ENCODE measurements at places on chromosomes 12 and 14.

GRCh38 chr14:72880820-72881219 lies 13.1 kb downstream of the DPF3 start:
- no peak for DNase-seq

DNA sequence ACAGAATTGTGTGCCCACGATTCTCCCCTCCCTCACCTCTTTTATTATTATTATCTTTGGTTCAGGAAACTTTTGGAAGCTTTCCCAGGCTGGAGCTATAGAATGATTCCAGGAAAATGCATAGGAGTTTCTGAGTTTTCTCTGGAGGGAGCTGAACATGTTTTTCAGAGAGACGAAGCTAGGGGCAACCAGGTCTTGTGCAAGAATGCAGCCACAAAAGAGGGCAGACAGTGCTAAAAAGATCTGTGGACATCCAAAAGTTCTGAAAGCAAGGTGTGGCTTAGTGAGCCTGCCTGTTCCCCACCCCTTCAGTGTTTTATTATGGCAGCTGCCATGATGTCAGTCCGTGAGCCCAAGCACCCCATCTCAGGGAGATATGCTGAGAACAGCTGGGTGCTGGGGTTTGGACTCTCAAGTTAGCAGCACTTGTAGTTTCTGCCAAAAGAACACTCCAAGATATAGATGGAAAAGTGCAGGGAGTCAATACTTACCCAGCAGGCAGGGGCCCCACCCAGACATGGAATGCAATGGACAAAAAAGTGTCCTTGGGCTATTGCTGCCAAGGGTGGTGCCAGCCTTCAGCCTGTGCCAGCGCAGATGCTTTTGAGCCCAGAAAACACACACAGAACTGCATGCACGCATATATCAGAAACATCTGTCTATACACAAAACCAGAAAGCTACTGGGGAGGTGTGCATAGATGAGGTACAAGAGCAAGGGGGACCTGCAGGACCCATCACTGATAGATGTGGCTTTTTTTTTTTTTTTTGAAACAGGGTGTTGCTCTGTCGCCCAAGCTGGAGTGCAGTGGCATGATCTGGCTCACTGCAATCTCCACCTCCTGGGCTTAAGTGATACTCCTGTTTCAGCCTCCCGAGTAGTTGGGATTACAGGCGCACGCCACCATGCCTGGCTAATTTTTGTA lies 17.0 kb upstream of the IRF2BPL start:
- no peak for DNase-seq

DNA sequence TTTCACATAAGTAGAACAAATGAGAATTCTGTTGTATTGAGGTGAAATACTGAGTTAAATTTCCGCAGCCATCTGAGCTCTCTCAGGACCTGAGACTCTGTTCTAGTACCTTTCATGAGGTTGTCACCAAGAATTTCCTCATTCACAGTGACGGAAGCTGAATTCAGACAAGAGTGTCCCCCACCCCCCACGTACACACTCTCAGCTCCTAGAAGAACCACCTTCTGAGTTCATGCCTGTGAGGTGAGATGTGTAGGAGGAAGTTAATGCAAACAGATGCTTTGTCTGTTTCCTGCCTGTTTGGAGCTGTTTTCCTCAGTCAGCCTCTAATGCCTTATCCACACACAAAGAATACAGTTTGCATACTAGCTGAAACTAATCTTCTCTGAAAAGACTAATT lies 18.2 kb downstream of the BICDL1 start:
- no peak for DNase-seq

- no peak for DNase-seq
Observed at GRCh38 chr12:22163594-22163993, 117.6 kb downstream of the CMAS start.

- no peak for DNase-seq
Observed at GRCh38 chr12:131983026-131983425, 33.3 kb downstream of the EP400 start.

DNA sequence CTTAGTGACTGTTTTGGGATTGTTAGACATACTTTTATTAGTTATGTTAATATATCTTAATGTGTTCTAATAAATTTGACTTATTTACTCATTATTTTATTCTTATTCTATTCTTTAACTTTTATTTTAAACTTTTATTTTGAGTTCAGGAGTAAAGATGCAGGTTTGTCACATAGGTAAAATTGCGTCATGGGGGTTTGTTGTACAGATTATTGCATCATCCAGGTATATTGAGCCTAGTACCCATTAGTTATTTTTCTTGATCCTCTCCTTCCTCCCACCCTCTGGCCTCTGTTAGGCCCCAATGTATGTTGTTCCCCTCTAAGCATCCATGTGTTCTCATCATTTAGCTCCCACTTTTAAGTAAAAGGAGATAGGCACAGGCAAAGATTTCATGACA lies 495.5 kb downstream of the MDGA2 start:
- no peak for DNase-seq

DNA sequence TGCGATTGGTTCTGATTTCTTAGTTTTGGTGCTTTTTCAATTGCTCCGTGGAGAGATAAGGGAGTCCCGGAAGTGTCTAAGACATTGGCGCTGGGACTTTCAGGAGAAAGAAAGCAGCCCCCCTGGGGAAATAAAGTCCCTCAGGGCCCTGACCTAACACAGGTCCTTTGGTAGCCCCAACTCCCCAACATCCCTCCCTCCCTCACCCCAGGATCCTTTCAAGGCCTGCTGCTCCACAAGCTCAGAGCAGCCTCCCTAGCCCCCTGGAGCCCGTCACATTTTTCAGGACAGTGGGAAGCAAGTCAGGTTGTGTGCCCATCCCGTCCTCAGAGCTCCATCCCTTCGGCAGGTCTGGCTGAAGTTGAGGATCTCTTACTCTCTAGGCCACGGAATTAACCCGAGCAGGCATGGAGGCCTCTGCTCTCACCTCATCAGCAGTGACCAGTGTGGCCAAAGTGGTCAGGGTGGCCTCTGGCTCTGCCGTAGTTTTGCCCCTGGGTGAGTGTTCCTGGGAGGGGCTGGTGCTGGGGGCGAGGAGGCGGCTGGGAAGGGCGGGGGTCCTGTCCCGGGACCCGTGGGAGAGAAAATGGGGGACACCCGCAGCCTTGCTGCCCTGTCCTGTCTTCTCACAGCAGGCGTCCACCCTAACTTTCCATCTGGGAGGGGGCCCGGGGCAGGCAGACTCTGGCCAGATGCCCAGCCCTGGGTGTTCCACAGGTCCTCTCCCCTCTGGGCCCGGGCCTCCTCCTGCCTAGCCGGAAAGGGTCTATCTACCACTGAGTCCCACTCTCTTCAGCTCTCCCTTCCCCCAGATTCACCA lies 950 bp downstream of the IFI27 start:
- peak; percentile 63 for DNase-seq

- DNase-seq, result no peak
Observed at GRCh38 chr12:44158746-44159145, 322.9 kb downstream of the TMEM117 start.

DNA sequence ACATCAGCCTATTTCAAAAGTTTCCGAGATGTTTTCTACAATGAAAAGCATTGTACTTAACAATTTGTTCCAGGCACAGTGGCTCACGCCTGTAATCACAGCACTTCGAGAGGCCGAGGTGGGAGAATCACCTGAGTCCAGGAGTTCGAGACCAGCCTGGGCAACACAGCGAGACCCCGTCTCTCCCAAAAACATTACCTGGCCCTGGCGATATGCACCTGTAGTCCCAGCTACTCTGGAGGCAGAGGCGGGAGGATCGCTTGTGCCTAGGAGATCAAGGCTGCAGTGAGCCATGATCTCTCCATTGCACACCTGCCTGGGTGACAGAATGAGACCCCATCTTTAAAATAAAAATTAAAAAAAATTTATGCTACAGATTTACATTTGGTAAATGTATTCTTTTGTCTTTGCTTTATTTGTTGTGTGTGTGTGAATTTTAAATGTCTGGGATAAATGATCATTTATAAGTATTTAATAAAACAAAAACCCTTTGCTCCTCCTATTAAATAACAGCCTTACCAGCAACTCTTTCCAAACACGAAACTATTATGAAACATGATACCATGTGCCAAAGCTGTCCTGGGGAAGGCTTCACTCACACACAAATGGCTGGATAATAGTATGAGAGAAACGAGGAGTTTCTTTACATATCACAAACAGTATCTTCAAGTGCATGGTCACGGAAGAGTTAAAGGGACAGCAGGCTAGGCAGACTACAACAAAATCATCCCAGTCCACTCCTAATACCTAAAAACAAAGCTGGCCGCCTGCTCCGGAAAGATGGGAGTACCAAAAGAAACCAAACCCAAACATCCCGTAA lies 1.1 kb downstream of the ATXN3 start:
- DNase-seq, result no peak

- no peak for DNase-seq
Observed at GRCh38 chr12:113145720-113146551, 3.6 kb upstream of the CFAP73 start.

- no peak for DNase-seq
Observed at GRCh38 chr14:94671870-94672444, 59.8 kb downstream of the SERPINA3 start.

DNA sequence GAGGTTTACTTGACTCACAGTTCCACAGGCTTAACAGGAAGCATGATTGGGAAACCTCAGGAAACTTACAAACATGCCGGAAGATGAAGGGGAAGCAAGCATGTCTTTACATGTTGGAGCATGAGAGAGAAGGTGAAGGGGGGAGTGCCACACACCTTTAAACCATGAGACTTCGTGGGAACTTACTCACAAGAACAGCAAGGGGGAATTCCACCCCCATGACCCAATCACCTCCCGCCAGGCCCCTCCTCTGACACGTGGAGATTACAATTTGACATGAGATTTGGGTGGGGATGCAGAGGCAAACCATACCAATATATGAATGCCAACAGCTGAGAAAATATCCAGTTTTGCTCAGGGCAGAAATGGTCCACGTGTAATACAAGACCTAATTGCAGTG lies 518.6 kb downstream of the VRK1 start:
- no peak for DNase-seq

DNA sequence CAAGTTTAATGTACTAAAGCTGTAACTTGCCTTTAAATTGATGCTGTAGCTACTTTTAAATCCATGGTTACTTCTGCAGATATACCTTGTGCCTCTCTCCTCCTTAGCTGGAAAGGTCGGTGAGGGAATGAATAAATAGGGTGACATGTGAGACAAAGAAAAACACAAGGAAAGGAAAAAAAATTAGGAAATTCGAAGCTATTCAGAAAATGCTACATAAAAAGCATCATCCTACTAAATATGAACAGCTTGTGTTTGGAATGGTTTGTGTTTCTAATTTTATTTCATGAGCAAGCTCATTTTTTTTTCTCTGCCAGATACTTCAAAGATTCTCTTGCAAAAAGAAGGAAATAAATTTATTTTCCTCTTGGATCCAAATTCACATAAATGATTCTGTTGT lies 186.3 kb upstream of the NUDT4 start:
- DNase-seq, result no peak

- DNase-seq, result no peak
Observed at GRCh38 chr12:62933602-62934238, 1.2 kb downstream of the PPM1H start.

- DNase-seq, result no peak
Observed at GRCh38 chr12:11565752-11566151, 83.7 kb upstream of the ETV6 start.

- no peak for DNase-seq
Observed at GRCh38 chr14:77194706-77195105, 13.1 kb downstream of the TMEM63C start.

DNA sequence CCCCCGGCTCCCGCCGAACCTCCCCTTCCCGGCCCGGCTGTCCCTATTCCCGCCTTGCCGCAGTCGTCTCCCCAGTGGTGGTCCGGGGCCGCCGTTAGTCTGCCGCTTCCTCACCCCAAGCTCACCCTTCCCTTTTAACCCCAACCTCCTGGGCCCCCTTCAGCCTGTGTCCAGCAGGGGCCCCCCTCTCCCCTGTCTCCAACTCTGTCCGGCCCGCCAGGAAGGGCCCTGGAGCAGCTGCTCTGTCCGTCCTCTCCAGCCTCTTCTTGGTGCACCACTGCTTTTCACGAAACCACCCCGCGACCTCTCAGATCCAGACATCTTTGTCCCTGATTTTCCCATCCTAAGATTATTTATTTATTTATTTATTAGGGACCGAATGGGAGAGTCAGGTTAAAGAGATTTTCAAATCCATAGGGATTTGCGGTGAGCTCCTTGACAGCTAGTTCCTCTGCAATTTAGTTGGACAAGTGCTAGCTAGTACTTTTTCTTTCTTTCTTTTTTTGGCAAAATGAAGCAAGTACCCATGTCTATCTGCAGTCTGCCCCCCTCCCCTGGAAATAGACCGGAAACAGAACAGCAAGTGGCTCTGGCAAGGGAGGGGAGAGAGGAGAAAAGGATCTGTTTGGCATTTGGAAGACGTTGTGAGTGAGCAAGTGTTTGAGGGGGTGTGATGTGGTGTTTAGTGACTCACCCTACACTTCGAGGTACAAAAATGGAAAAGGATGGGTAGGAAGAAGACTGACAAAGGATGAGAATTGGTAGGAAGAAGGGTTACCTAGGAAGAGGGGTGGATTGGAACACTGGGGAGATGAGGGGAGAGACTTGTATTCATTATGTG lies 632 bp downstream of the UBR7 start:
- peak; percentile 64 for DNase-seq

DNA sequence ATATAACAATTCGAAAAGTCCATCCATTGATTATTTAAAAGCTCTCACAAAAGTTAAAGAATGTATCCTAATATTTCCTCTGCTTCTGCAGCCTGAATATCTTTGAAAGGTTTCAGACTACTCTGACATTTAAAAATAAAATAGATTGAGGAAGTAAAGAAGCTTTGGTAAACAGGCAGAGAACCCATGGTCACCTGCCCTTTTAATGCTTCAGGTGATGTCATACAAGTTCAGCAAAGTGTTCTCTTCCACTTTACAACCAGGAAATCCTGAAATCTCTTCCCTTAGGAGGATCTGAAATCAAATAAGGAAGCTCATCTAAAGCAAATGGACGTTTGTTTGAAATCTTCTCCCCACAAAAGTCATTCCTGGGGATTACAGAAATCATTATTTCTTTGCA lies 322.4 kb downstream of the PDZRN4 start:
- DNase-seq, result no peak

GRCh38 chr14:97311411-97311810 lies 514.2 kb downstream of the VRK1 start:
- no peak for DNase-seq

- no peak for DNase-seq
Observed at GRCh38 chr12:64656429-64656828, 46.1 kb downstream of the RASSF3 start.

DNA sequence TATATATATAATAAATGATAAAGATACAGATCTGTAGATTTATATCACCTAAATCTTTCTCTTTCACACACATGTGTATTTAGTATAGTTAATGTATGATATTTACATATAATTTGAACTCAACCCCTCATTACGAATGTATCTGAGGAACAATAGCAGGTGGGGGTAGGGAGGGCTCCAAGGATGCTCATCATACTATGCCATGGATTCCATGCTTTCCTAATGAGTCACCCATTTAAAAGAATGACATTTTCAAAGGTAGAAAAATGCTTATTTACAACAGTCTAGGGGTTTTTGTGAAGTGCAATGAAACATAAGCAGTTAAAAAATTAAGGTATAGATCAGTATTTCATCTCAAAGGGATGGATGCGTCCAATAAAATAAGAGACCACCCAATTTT lies 181.6 kb downstream of the SOX5 start:
- DNase-seq, result no peak

- no peak for DNase-seq
Observed at GRCh38 chr14:37673439-37673838, 78.0 kb downstream of the TTC6 start.
